ENCODE measurements at places on chromosomes 2 and 18.

DNA sequence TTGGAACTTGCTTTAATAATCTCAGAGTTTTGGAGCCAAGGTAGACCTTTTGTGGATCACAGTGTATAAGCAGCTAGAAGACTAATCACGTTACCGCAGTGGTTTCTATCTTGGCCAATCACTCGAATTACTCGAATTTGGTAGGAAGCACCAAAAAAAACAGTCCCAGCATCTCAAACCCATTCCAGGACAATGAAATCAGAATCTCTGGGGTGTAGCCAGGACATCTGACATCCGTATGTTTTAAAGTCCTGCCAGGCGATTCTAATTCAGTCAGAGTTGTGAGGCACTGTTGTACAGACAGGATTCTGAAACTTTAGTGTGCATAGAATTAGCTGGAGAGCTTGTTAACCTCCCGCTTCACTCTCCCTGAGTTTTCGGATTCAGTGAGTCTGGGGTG is 30.8 kb downstream of the GRHL1 start:
- DNase-seq, result no peak

DNA sequence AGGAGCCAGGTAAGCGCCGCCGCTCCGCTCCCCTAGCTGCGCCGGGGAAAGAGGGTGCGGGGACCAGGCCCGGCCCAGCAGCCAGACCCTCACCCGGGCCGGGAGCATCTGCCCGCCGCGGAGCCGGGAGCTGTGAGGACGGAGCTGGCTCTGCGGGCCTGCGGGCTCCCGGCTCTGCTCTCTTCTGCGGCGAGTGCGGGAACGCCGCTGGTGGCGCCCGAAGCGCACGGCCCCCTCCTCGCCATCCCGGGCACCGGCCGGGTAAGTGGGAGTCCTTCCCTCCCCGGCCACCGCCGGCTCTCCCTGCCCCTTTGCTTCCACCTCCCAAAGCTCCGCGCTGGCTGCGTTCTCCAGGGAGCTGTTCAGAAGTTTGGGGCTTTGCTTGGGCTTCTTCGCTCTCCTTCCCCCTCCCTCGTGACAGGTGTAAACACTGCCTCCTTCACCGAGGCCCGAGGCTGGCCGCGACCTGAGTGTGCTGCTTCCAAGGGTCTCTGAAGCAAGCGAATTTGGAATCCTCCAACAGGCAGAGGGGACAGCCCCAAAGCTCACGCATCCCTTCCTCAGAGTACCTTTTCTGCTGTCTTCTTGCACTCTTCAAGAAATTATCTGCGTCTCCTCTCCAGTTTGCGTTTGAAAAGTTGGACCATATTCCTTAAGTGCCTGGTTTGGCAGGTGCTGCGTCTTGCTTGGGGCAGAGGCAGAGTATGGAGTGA is 632 bp downstream of the AFTPH start:
- DNase-seq, result no peak

- DNase-seq, result no peak
Measured at GRCh38 chr18:37274309-37275236, 291.0 kb downstream of the CELF4 start.

- DNase-seq, result no peak
Measured at GRCh38 chr2:221527776-221528309, 44.3 kb downstream of the EPHA4 start.

- DNase-seq, result no peak
Measured at GRCh38 chr2:70985956-70986355, 7.5 kb downstream of the ANKRD53 start.

Data from NCI-H446 treated with DMSO at 0.1 percent for 48 hours (cell line).